ENCODE measurements at places on chromosomes 6 and 20. TPM values are rescaled to one million over a fixed set of nuclear protein-coding genes. Genes with fewer than 3 reads are reported as not detected.

DNA sequence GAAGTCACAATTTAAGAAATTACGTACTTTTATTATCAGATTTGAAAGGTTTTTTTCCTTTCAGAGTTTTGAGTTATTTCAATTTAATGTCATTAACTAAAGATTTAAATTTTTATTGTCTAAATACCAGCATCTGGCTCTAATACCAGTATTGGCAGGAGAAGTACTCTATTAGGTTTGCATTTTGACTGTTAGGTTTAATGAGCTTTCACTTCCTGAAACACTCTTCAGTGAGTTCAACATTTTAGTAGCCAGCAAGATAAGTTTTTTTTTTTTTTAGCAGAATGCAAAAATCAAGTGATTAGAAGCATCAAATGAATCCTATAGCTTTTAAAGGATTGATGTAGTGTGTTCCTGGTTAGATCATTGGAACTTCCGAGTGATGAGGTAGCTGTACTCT lies 34.0 kb upstream of the SCGN start:
- DNase-seq, result no peak

GRCh38 chr6:143708889-143709288 lies 31.1 kb downstream of the PHACTR2 start:
- no peak for DNase-seq

DNA sequence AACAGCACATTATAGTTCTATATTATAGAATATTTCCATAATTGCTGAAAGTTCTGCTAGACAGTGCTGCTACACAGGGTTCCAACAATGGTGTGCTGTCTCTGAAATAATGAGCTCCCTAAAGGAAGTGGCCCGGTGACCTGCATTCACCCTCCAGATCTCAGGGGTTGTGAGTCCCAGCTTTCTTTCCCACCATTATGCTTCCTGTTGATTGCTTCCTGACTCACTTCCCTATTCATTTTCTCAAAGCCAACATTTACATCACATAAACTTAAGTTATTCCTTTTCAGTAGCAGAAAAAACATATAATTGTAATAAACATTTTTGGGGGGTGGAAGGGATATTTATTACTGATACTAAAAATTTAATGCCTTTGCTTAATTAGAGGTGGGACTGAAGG lies 12.9 kb upstream of the CCN6 start:
- DNase-seq, result no peak

DNA sequence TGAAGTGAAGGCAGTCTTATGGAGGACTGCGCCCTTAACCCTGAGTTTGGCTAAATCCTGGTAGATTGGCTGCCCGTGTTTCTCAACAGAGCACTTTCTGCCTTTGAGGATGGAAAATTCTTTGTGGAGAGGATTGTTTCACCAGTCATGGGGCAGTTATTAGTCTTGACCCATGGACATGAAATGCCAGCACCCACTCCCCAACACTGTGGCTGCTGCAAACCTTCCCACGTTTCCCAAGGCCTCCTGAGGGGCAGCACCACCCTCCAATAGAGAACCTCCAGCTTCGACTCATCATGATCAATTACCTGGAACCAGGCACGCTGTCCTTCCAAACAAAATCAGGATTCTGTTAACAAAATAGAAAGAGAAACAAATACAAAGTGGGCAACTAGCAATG lies 117.8 kb downstream of the PXDC1 start:
- DNase-seq, result no peak

- no peak for DNase-seq
Measured at GRCh38 chr20:59948212-59948611, 8.0 kb downstream of the FAM217B start.

DNA sequence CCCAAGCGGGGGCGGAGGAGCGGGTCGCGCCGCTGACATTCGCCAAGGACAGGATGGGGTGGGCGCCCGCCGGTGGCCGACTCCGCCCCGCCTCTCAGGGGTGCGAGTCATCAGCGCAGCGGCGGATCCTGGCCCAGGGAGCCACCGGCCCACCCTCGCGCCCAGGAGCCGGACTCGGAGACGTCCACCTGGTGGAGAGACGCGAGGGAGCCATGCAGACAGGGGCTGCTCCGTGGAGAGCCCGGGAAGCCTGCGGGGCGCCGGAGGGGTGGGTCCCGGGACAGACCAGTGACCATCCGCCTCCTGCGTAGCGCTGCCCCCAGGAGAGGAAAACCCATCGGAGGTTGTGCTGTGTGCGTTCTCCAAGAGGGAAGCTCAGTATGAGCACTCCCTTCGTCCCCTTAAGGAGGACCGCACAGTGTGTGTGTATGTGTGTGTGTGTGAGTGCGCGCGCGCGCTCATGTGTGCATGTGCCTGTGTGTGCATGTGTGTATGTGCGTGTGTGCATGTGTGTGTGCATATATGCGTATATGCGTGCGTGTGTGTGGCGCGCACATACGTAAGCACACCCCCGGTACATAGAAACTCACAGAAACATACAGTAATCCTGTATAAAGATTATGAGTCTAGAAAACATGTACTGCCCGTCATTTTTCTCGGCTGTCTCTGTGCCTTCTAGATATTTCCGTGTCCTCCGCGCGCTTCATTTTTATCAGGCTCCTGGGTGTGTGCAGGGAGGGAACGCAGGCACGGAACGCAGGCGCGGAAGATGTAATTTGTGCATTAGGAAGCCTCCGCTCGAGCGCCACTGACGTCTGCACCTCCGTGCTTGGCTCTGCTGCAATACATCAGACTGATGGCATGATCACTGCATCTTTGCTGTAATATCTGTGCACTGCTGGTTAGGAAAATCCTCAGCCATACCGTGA lies 158.9 kb downstream of the TBXT start:
- DNase-seq, result peak; percentile 49

DNA sequence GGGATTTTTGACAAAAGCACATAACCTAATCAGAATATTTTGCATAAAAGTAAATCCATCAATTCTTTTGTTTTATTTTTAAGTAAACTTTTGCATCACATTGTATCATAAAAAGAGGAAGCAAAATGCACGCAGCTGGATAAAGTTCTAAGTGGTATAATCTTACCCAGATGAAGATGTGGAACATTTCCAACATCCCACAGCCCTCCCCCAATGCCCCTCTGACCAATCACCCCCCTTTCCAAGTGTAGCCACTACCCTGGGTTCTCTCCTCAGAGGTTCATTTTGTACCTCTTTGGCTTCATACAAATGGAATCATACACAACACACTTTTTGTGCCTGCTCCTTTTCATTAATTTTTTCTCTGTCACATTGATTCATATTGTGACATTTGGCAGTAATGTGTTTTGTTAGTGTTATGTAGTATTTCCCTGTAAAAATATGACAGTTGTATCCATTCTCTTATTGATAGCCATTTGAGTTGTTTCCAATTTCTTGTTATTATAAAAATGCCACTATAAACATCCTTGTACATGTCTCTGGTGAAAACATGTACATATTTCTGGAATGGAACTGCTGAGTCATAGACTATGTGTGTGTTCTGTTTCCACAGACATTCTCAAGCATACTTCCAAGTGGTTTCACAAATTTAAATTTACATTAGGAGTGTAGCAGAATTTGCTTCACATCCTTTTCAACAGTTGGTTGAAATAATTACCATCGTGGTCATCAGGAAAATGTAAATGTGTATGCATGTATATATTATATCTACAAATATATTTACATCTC lies 92.9 kb upstream of the SYNDIG1 start:
- no peak for DNase-seq

DNA sequence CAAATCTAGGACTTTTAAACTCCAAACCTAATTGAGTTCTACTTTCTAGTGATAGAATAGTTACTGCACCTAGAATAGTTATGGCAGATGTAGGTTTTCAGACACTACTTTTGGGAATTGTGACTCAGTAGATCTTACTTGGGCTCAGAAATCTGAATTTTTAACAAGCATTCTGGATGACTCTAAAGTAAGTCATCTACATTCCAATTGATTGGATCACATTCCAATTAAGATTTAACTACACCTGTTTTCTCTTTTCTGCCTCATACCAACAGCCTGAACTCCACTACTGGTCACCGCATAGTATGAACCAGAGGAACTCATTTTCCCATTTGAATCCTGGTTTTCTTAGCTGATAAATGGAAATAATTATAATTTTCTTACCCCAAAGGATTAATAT lies 49.5 kb upstream of the TFAP2D start:
- DNase-seq, result no peak

DNA sequence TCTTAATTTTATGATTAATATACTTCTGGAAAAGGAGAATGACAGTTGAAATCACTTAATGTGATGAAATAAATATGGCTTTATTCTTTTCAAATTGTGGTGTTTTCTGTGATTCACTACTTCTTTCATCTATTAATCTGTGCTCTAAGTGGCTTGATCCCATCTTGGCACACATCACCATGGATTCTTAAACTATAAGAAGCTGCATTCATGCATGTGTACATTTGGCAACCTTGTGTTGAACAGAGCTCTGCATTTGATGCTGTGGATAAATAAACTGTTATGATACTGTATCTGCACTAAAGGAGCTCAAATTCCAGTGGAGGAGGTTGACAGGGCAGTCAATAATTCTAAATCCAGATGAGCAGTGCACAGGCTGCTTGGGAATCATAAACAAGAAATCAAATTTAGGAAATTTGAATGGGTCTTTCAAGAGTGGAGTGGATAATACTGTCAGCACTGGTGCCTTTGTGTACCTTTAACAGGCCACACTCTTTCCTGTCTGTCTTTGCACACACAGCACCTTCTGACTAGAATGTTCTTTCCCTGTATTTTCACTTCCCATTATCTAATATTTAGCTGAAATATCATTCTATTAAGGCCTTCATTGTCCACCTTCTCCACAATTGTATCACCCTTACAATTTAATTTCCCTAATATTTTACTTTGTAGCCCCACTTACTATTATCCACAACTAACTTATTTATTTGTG lies 252.9 kb downstream of the GRM1 start:
- no peak for DNase-seq

- DNase-seq, result peak; percentile 83
Measured at GRCh38 chr6:22071270-22072041, 225.4 kb downstream of the PRL start.

- peak; percentile 38 for DNase-seq
Measured at GRCh38 chr6:22043284-22043962, 253.4 kb downstream of the PRL start.

GJE1 gene
- polyA plus RNA-seq, result not detected

AGER gene
- 14.4 TPM for polyA plus RNA-seq
